ENCODE measurements at places on chromosomes 16 and 17.

- no peak for DNase-seq
These were observed 14.7 kb downstream of the PHKB start for GRCh38 chr16:47475786-47476185.

DNA sequence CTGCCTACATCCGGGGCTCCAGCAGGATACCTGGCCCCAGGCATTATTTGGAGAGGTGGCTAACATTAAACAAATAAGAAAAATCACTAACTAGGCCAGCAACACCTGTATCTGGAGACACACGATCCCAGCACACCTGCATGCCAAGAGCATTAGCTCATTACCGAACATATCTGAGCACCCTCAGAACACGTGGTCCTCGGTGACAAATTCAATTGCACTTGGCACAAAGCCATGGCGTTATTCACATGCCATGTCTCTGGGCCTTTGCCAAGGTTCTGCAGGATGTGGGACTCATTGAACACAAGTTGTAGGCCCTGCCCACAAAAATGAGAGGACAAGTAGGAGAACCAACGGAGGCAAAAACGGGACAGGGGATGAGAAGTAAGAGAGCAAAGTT, 552.3 kb downstream of the TOX3 start:
- no peak for DNase-seq

DNA sequence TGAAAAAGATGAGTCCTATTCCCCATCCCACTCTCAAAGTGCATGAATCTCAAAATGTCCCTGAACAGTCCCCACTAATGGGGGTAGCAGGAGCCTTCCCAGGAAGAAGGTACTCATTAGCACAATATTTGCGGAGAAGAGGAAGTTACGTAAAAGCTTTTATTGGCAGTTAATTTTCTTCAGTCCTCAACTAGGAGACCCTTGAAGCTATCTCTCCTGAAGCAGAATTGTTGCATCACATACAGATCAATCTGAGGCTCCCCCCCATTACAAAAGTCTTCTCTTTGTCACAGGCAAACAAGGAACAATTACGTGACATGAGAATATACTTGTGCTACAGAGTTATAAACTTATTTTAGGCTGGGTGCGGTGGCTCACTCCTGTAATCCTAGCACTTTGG, 14.2 kb downstream of the SLFN12L start:
- DNase-seq, result no peak

- no peak for DNase-seq
These were observed 9.7 kb downstream of the GAA start for GRCh38 chr17:80110927-80111701.

DNA sequence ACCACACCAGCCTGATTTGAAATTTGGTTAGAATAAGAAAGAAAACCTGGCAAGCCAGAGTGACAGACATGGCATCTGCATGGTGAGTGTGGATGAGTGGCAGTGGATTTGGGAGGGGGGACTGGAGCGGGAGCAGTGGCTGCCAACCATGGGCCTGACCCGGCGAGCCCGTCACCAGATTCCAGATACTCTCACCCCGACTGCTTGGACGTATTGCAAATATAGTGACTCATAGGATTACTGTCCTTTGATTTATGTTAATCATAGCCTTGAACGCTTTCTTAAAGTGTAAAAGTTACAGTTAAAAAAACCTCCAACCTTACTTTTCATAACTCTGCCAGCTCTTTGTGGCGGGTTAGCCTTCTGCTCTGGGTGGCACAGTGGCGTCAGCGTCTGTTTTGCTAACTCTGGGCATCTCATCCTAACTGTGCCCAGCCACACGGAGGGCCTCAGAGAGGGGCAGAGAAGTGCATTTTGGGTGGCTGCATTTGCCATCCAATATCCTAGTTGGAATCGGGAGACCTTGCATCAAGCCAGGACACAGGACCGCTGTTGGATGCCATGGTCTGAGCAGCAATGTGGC, 26.8 kb upstream of the FOXK2 start:
- DNase-seq, result no peak

GRCh38 chr17:81578561-81579225, 26.5 kb upstream of the FAAP100 start:
- DNase-seq, result no peak

- DNase-seq, result no peak
These were observed 184.3 kb downstream of the HS3ST4 start for GRCh38 chr16:25875956-25876598.

- peak; percentile 53 for DNase-seq
These were observed at the start of gene KLHL36 for GRCh38 chr16:84647828-84648594. KLHL36 (plus strand) TSS chr16:84648511; CDS start chr16:84650868, 2,357 bp downstream.

GRCh38 chr16:63998-64913, 8.2 kb downstream of the RHBDF1 start:
- DNase-seq, result no peak

DNA sequence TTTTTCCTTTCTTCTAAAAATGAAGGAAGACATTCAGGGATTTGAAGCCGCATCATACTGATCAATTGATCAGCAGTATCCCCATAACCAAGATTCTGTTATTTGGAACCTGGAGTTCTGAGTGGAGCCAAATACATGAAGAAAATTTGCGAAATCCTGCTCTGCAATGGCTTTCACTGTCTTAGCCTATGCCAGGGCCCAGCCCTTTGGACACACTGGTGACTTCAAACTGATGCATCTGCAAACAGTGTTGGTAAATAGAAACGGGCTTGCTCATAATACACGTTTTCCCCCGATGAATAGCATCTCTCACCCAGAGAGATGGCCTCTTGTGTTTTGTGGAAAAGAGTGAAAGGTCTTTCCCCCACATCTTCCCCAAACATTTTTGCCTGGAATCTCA, 87.6 kb upstream of the TOX3 start:
- no peak for DNase-seq

DNA sequence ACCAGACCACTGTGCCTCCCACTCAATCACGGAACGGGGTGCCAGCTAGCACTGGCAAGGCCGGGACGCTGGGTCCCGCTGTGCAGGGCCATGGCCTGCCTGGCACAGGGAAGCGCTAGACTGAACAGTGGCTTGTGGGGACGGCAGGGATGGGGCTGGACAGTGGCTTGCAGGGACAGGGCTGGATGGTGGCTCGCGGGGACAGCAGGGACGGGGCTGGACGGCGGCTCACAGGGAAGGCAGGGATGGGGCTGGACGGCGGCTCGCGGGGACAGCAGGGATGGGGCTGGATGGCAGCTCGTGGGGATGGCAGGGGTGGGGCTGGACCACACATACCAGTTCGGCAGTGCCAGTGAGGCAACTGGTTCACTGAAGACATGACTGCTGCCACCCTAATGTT, 32.6 kb downstream of the LMF1 start:
- no peak for DNase-seq

DNA sequence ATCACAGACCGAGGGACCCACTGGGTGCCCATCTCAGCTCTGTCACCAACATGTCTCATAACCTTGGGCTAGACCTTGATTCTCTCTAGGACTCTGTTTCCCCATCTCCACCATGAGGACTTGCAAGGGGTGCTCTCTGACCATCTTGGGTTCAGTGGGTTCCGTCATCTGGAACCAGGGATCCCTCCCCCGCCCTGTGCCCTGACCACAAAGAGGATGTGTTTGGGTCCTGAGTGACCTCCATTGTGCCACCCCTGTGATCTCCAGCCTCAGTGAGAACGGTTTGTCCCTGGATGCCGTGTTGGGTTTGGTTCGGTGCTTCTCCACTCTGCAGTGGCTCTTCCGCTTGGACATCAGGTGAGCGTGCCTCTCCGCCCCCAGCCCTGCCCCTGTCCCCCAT, 49.1 kb upstream of the CPNE2 start:
- no peak for DNase-seq

DNA sequence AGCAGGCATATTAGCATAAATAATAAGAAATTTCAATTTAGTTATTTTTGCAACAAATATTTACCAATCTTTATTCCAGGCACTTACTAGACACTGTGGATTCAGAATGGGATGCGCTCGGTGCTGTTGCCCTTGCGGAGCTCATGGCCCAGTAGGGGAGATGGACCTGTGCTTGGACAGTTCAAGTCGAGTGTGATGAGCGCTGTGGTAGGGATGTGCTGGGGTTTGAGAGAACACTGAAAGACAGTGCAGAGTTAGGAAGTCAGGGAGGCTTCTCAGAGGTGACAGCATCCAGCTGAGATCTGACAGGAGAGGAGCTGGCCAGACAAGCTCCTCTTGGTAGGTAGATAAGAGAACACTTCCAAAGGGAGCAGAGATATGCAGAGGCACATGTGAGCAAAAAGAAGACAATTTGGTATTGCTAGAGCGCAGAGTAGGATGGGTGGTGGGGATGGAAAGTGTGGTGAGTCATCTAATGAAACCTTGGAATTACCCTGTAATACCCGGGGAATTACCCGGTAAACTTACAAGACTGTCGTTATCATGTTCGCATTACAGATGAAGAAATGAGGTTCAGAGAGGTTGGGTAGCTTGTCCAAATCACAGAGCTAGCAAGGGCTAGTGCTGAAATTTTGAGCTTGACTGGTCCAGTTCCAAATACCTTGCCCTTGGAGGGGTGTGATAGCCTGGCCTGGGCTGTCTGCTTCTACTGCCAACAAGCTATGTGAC, 298.1 kb upstream of the N4BP1 start:
- no peak for DNase-seq

- peak; percentile 59 for DNase-seq
These were observed 1.8 kb downstream of the GJD3 start for GRCh38 chr17:40362696-40363110.

DNA sequence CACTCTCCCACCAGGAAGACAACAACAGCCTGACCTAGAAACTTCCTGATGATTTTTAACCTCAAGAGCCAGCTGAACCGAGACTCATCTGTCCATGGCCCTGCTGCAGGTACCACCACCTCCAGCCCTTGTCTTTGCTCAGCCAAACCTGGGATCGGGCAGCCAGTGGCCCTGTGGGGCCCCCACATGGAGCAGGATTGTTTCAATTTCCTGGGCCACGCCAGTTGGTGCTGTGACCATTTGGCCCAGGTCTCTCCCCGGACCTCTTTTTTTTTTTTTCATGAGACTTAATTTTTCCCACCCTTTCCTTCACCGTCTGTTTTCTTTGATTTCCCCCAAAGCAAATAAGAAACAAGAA, 8.3 kb upstream of the HOXB2 start:
- DNase-seq, result no peak

DNA sequence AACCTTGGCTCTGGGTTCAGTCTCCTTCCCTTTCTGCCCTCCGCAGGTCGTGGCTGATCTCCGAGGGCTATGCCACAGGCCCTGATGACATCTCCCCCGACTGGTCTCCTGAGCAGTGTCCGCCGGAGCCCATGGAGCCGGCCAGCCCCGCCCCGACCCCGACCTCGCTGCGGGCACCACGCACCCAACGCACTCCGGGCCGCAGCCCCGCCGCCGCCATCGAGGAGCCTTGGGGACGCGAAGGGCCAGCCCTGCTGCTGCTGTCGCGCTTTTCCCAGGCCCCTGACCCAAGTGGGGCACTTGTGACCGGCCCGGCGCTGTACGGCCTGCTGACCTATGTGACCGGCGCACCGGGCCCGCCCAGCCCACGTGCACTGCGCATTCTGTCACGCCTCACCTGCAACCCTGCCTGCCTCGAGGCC, 5.1 kb downstream of the ARMC5 start:
- no peak for DNase-seq

GRCh38 chr17:80873307-80873951, 118.2 kb upstream of the CHMP6 start:
- no peak for DNase-seq

GRCh38 chr17:34412965-34413441, 50.0 kb upstream of the CCL1 start:
- no peak for DNase-seq

GRCh38 chr16:56493126-56493525, 26.7 kb downstream of the BBS2 start:
- no peak for DNase-seq

- DNase-seq, result no peak
These were observed 58.7 kb downstream of the EFCAB5 start for GRCh38 chr17:30000001-30000754.

GRCh38 chr17:82775001-82775823, 23.3 kb downstream of the TBCD start:
- no peak for DNase-seq

DNA sequence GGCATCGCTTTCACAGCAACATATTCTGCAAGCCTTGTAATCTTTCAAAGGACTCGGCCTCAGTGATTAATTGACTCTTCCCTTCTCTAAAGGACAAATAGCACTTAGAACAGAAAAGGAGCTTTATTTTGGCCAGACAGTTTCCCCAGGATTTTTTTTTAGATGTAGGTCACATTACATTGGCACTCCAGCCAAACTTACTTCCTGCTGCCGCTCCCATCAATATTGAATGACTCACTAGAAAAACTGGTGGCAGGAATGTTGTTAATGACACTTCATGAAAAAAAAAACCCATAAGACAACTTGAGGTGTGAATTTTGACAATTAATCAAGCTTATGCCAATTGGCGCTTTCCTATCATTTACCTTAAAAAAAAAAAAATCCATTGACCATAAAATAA, 432.6 kb downstream of the TOX3 start:
- DNase-seq, result no peak

DNA sequence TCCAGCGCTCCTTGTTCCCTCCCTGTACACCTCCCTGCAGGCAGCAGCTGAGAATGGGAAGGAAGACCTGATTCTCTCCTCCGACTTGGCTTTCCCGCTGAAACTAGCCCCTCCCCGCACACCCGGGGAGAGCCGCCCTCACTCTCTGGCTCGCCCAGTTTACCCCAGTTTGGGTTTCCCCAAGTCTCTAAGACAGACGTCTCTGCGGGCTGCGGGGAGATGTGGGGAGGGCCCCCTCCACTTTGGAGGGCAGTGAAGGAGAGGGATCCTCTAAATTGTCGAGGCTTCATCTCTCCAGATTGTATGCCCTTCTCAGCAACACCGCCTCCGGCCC, 797 bp downstream of the GRB7 start:
- DNase-seq, result no peak

- no peak for DNase-seq
These were observed 22.8 kb downstream of the GJC1 start for GRCh38 chr17:44807093-44807816.

- DNase-seq, result no peak
These were observed 48.4 kb downstream of the CLEC16A start for GRCh38 chr16:10992797-10993196.

DNA sequence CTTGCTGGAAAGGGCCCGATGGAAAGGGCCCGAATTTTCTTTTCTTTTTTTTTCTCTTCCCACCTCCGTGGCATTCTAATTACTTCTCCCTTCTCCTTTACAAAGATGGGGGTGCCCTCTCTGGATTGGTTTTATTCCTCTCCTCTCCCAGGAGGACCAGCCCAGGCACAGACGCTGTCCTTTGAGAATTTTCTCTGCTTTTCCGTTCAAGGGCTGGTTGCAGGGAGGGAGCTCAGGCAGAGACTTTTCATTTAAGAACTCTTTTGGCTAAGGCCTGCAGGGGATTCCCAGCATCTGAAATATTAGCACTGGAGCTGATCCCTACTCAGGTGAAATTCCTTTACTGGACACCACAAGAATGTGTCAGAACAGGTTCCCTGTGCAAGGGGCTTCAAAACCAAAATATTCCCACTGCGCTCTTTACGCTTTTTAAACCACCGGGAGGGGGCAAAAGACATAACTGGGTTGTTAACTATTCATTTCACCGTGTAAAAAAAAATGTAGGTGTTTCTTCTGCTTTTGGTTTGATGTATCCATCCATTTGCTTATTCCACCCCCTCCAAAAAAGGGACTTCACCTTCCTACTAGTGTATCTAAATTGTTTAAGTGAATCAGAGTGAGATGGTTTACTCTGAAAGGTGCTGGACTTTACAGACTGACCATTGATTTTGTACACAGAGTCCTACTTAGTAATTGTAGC, 1.4 kb downstream of the NFAT5 start:
- no peak for DNase-seq

- no peak for DNase-seq
These were observed 50.8 kb upstream of the MYH10 start for GRCh38 chr17:8681170-8681949.

- DNase-seq, result peak; percentile 15
These were observed 5.6 kb downstream of the PNPO start for GRCh38 chr17:47946929-47947397.
